CD4-positive, alpha-beta T cell treated with Interleukin-21 for 1 hour (primary cell): ENCODE measurements at places on chromosomes 6 and 20.
A peak's percentile ranks its signal among the peaks of the same experiment; 100 is the strongest.

- DNase-seq = no peak
Observed at GRCh38 chr6:151178373-151178772, 61.4 kb upstream of the AKAP12 start.

DNA sequence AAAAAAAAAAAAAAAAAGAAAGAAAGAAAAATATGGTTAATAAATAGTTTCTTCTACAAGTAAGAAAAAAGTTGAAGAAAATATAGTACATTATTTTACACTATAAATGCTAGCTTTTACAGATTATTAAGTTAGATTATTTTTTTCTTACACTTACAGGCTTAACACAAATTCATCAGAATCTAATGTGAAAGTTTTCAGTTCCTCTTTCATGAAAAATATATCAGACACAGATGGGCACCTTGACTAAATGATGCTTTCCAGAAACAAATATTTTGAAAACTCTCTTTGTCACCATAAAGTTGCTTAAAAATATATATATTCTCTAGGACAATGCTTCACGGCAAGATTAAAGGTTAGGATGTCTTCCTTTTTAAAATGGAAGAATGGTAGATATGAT is 321.8 kb upstream of the HSF2 start:
- DNase-seq = no peak

GRCh38 chr6:47027315-47027714 is 14.8 kb downstream of the ADGRF1 start:
- DNase-seq = no peak

- DNase-seq = no peak
Observed at GRCh38 chr20:10961651-10962288, 288.0 kb upstream of the JAG1 start.

DNA sequence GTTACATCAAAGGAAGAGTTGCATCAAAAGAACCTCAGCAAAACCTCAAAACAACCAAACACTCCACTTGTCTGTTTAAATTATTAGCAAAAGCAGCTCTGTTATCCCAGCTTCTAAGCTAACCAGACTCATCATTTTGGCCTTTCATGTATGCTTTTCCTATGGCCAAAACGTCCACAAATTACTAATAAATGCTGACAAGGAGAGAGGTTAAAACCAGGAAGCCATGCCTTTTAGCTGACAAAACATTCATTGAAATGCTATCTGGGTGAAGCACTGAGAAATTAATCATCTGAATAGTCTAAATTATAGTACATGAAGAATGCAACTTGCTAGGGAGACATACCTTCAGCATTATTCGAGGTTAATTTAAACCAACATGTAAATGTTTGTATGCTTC is 80.6 kb downstream of the LAMA2 start:
- no peak for DNase-seq

DNA sequence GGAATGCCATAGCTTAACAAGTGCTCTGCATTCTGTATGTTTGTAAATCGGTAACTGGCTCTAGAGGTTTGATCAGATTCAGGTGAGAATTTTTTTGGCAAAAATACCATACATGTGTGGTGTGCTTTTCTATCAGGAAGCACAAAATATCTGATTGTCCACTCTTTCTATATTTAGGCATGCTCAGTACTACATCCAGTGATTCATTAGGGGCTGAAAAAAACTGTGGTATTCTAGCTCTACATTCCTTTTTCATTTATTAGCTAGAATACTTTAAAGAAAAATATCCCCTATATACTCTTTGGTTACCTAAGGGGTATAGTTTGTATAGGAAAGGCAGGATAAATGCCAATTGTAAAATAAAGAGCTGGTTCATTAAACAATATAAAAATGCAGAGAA is 10.6 kb upstream of the ELOVL2 start:
- DNase-seq = no peak

GRCh38 chr20:37651932-37652331 is 41.9 kb upstream of the CTNNBL1 start:
- DNase-seq = peak; percentile 6

DNA sequence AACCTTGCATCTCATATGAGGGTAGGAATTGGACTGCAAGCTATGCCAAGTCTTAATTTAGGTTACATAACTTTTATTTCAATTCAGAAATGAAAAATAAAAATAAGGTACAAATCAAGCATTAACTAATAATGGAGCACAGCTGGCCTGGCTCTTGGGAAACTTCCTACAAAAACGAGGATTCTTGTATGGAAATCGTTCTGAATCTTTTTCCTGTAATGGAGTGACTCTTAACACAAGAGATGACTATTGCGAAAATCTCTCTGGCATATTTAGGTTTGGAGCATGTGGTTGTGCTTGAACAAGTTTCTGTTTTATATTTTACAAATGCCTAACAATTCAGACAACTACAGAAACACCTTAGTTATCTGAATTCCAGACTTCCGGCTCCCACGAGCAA is 34.0 kb upstream of the PI16 start:
- DNase-seq = no peak

GRCh38 chr6:51479296-51479695 is 608.1 kb downstream of the PKHD1 start:
- no peak for DNase-seq

- no peak for DNase-seq
Observed at GRCh38 chr6:75368864-75369402, 84.3 kb upstream of the TMEM30A start.

DNA sequence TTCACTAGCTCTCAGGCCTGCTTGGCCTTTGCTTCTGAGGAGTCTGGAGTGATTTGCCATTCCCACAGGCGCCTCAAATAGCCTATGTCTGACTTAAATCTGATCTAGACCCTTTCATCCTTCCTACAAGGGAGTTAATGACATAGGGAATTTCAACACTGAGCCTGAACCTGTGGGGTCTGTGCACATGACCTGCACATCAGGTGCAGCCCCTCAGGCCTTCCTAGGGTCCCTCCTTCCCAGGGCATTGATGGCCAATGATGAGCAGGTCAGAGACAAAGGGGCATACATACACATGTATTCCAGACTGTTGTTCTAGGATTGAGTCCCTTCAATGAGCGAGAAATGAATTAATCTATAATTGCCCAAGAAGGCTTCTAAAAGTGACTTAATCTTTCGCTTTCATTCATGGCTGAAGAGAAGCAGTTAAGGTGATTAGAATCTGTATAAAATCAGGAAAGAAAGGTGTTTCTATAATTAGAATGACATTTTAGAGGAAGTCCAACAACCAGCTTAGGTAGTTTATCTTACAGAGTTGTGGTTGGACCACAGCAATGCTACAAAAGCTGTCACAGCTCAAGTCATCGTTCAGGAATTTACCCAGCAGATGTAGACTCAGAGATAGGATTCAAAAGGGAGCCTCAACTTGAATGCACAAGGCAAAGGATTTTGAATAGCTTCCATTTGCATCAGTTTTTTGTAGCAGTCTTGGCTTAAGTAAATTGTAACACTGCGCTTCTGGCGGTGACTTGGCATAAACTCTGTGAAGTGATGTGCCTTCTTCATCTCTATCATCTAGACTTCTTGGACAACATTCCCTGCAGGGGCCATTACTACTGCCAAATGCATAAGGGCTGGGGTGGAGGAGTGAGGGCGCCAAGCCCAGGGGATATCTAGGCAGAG is 27.0 kb upstream of the TBC1D7 start:
- peak; percentile 45 for DNase-seq

- no peak for DNase-seq
Observed at GRCh38 chr20:63265891-63266515, 6.6 kb upstream of the ARFGAP1 start.

- no peak for DNase-seq
Observed at GRCh38 chr6:62296541-62296940, 10.5 kb upstream of the KHDRBS2 start.

GRCh38 chr6:101887532-101887931 is 494.0 kb downstream of the GRIK2 start:
- DNase-seq = no peak

DNA sequence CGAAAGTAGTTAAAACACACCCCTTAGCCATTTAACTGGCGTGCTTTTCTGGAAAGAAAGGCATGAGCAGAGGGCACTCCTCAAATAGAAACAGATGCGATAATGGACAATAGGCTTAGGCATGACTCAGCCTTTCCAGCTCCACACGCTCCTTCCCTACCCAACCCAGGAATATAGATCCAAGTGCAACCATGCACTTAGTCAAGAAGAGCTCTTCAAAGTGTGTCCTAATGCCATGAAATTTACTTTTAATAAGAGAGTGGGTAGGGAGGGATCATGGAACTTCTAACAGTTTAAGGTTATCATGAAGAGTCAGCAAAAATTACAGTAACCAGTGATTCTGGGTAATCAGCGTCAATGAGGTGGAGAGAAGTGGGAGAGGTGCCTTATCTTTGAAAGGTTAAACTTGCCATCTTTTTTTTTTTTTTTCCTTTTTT is 2.4 kb upstream of the EFHC1 start:
- DNase-seq = no peak

- no peak for DNase-seq
Observed at GRCh38 chr20:54497931-54498718, 22.7 kb downstream of the DOK5 start.

DNA sequence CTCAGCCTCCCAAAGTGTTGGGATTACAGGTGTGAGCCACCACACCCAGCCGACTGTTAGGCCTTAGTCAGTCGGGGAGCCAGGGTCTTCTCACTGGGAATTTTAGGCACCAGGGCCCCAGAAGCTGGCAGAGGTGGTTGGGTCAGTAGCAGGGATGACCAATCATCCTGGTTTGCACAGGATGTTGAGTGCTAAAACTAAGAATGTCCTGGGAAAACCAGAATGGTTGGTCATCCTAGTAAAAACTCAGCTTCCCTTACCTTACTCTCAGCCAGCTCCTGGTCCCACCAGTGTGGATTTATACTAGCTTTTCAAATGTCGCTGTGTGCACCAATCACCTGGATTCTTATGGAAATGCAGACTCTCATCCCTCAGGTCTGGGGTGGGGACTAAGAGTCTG is 31.8 kb downstream of the KCNG1 start:
- DNase-seq = no peak

- no peak for DNase-seq
Observed at GRCh38 chr6:96016334-96017069, 728 bp downstream of the FUT9 start.

GRCh38 chr6:56761651-56762050 is 119.0 kb upstream of the DST start:
- DNase-seq = no peak

- no peak for DNase-seq
Observed at GRCh38 chr6:53765270-53765669, 29.5 kb upstream of the LRRC1 start.

GRCh38 chr20:35888657-35889056 is 65.6 kb downstream of the SCAND1 start:
- no peak for DNase-seq

DNA sequence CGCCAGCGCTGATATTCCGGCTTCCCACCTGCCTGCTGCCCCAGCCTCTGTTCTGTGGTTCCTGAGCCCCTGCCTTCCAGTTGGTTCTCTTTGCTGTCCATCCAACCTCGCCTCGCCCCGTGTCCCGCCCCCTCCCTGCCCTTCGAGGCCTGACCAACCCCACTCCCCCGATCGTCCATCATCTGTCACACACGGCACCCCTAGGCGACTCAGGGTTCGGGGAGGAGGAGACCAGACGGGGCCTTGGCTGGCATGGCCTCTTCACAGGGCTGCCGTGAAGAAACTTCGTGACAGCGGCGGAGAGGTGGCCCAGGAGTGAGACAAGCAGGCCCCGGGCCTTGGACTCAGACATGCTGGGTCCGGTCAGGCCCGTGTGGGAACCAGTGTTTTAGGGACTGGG is 226.1 kb downstream of the QKI start:
- no peak for DNase-seq

- no peak for DNase-seq
Observed at GRCh38 chr6:6585003-6585311, 3.6 kb upstream of the LY86 start.

DNA sequence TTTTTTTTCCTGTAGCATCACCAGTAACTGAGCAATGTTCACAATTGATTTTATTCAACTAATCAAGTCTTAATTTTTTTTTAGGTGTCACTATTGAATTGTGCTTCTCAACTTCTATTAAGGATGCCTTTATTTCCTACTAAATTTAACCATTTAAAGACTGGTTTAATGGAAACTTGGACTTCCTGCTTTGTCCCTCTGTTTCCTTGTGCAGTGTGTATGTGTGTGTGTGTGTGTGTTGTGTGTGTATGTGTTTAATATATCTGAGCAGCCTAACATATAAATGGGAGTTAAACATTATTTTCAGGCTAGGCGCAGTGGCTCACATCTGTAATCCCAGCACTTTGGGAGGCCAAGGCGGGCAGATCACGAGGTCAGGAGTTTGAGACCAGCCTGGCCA is 1.8 kb downstream of the SERPINB6 start:
- DNase-seq = no peak

DNA sequence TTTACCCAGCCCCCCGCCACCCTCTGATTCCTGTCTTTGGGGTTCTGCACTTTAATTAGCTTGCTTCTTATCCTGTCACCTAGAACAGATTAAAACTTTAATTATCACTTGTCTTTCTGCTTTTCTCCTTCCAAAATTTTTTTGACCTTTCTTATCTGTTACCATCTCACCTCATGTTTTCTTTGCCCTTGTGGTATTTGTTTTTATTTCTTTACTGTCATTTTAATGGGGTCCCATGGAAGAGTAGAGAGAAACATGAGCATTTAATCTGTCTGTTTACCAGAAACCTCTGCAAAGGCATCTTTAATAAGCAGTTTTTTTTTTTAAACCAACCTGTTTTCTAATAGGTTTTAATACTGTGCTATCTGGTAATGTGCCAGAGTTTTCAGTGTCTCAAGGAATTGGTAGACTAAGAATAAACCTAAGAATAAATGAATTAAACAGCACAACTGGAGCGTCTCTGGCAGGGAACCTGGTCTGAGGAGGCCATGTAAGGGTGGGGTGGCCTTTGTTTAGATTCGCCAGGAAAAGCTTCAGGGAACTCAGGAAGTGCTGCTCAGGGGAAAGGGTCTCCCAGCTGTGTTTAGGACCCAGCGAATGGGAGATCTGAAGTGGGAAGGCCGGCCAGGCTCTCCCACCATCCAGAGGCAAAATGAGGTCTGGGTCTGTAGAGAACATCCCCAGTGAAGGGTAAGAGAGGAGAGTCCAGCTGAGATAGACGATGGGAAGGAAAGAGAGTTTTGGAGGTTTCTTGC is 69.8 kb downstream of the ARID1B start:
- DNase-seq = no peak

- no peak for DNase-seq
Observed at GRCh38 chr20:44540834-44541233, 19.0 kb upstream of the SERINC3 start.

DNA sequence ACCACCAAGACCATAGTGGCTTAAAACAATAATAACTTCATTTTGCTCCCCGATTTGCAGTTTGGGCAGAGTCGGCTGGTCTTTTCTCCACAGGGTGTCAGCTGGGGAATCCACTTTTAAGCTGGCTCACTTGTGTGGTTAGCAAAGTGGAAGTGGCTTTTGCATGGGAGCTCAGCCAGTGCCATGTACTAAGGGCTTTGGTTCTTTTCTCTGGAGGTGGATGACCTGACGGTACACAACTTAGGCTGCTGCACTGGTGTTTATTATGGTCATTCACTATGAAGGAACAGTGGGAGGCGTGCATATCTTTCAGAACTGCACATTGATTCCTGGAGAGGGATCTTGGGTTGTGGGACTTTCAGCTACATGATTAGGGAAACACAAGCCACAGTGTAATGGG is 141.0 kb downstream of the OR2B2 start:
- no peak for DNase-seq
